Heart left ventricle (tissue), 16 donors: ENCODE measurements at places on chromosomes 11 and 22. TPM values are rescaled to one million over a fixed set of nuclear protein-coding genes. Genes with fewer than 3 reads are reported as not detected.
A peak's percentile ranks its signal among the peaks of the same experiment; 100 is the strongest.

The CRYBB2 gene
- total RNA-seq: not detected

The LRRC74B gene
- total RNA-seq: not detected

GRCh38 chr11:115256397-115257197, 247.6 kb downstream of the CADM1 start:
- DNase-seq: no peak

The C11orf97 gene
- not detected for total RNA-seq

DNA sequence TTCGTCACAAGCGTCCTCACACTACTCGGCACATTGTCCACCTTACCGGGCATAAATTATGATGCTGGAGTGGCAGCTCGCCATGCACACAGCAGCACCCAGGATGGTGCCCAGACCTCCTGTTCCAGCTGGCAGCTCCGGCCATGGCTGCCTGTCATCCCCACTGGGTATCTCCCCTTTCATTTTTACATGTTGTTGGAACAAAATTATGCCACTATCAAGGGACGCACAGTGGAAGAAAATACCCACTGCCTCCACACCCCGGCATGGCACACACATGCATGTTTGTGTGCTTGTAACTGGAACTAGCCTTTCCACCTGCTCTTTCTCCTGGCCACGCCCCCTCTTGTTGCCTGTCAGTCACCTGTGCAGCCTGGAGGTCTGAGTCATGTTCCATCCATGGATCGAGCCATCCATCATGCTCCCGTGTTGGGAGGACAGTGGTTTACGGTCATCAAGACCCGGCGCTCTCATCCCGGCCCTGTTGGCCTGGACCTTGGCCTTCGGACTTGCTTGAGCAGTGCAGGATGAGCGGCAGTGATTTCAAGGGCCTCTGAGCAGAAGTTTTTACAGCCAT, 1069.6 kb downstream of the BRD1 start:
- peak; percentile 4 for DNase-seq

GRCh38 chr22:46185283-46185682, 35.0 kb downstream of the PPARA start:
- DNase-seq: no peak

DNA sequence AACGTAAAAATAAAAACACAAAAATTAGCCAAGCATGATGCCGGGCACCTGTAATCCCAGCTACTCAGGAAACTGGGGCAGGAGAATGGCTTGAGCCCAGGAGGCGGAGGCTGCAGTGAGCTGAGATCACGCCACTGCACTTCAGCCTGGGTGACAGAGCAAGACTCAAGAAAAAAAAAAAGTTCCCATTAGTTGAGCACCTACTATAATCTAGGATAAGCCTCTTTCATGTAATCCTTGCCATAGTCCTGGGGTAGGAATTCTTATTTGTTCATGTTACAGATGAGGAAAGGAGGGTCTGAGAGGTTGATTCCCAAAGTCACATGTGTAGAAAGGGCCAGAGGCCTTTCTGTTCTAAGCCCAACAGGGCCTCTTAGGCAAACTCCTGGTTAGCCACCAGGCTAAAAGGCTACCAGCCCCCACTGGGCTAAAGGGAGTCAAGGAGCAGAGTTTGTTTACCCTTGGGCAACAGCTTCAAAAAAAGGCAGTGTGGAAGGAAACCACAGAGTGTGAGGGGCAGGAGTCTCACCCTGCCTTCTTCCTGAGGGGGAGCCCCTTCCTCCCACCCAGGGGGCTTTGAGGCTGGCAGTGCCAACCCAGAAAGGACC, 21.6 kb upstream of the CSNK1E start:
- DNase-seq: no peak

GRCh38 chr11:84089072-84090057, 803.2 kb upstream of the CCDC90B start:
- no peak for DNase-seq

The MUC6 gene
- not detected for total RNA-seq

DNA sequence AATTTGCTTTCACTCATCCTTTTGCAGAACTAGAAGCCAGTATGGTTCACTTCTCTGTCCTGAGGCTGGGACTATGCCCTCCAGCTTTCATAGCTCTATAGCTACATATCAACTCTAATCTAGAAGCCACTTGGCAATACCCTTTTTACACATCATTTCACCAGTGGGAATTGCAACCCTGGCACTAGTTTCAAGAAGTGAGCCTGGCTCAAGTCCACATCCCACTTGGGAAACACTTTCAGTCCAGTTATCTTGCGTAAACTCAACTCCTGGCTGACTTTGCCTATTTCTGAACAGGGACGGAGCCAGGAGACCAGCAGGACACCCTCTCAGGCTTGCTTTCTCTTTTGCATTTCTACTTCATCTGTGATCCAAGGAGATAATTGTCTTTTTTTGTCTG, 19.9 kb upstream of the FAT3 start:
- DNase-seq: no peak

The GALNT18 gene
- total RNA-seq: 17.3 TPM

The YPEL4 gene
- total RNA-seq: 2.1 TPM
